NCI-H526 treated with DMSO at 0.1 percent for 48 hours (cell line): ENCODE measurements at places on chromosomes 1 and 21.

- DNase-seq, result no peak
Observed at GRCh38 chr1:41045740-41046139, 24.2 kb upstream of the SLFNL1 start.

DNA sequence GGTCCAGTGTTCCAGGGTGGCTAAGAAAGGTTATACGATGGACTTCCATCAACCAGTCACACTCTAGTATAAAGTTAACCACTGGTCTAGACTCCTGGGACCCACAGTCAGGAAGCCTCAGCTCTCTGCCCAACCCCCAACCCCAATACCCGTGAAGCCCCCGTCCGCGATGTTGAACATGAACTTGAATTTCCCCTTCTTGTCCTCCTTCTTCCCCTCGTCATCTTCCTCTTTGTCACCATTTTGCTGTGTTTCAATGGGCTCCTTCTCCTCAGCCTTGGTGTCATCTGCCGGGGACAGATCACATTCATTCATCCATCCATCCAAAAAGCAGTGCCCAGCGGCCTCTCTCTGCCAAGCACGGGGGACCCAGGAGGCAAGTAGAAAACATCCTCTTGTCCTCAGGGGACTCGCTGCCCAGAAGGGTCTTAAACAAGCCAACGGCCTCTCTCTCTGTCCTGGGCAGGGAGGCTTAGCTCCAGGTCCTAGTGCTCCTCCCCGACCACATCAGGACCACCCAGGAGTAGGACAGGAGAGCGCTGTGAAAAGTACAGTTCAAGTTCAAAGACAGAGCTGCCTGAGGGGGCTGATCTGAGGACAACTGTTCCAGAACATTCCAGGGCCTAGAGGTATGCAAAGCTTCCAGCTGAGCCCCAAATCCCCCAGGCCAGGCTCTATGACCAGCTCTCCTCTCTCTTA is 66.5 kb downstream of the KCNAB2 start:
- no peak for DNase-seq

DNA sequence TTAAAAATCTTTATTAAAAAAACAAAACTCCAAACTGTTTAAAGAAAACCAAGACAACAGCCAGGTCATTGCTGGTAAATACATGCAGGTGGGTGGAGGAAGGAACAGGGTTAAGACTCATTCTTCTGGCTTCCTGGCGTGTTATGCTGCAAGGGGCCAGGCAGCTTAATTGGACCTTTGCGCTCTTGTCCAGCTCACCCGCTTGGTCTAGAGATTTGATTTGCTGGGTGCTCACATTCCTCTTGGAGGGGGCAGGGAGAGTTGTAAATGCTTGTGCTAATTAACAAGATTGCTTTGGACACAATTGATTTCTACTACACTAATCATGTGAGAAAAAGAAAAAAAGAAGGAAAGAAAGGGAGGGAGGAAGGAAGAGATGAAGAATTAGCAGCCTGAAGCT is 10.5 kb downstream of the CEP104 start:
- no peak for DNase-seq

DNA sequence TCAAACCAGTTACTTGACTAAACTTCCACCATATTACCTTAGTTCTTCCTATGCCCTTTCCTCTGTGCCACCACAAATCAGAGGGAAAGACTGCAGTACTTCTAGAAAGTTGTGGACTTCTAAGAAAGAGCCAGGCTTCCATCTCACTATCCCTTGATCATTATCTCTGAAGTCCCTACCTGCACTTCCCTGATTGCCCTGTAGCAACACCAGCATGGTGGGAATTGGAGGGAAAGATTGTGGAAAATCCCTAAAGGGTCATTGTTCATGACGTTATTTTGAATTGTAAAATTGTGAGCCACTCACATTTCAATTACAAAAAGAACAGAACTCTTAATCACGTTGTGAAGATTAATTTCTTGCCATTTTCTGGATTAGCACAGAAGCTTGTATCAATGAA is 23.4 kb upstream of the KIAA1614 start:
- DNase-seq, result no peak

- no peak for DNase-seq
Observed at GRCh38 chr21:15236111-15236510, 171.3 kb upstream of the NRIP1 start.

- DNase-seq, result peak; percentile 99
Observed at GRCh38 chr1:151189637-151190445, at the start of gene VPS72. Gene VPS72, minus strand, starts transcription at chr1:151190197. Its CDS starts 76 bp downstream, at chr1:151190121.

GRCh38 chr1:55726994-55727393 is 511.8 kb upstream of the USP24 start:
- no peak for DNase-seq
